ENCODE measurements at places on chromosomes 3 and 15. TPM values are rescaled to one million over a fixed set of nuclear protein-coding genes. Genes with fewer than 3 reads are reported as not detected.
A peak's percentile ranks its signal among the peaks of the same experiment; 100 is the strongest.

The GOLGA6C gene
- total RNA-seq: not detected

The EPHA6 gene
- 219 TPM for total RNA-seq

The GRAMD2A gene
- total RNA-seq: 0.47 TPM

The TNFAIP8L3 gene
- total RNA-seq: 1.9 TPM

The FGF12 gene
- 187 TPM for total RNA-seq

The MELTF gene
- total RNA-seq: 1.7 TPM

The SNRPN gene
- 175 TPM for total RNA-seq

The CXCR6 gene
- not detected for total RNA-seq

The ITIH3 gene
- total RNA-seq: 0.16 TPM

The CA12 gene
- 8.7 TPM for total RNA-seq

The TM4SF1 gene
- total RNA-seq: 18.2 TPM

The TXNRD3 gene
- 15.3 TPM for total RNA-seq

The CFAP91 gene
- total RNA-seq: 6.4 TPM

DNA sequence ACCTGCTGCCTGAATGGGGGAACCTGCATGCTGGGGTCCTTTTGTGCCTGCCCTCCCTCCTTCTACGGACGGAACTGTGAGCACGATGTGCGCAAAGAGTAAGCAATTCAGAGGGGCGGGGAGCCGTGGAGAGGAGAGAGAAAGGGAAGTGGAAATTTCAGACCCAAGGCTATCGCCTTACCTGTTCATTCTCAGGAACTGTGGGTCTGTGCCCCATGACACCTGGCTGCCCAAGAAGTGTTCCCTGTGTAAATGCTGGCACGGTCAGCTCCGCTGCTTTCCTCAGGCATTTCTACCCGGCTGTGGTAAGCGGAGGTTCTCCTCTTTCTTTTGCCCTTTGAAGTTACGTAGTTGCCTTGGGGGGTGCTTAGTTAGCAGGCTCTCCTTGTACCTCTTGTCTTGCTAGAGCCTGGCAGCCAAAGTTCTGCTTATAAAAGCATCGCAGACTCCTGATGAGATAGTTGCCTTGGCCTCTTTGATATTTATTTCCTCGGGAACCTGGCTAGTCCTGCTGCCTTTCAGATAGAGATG is 13.7 kb upstream of the LRRC2 start:
- DNase-seq: no peak

DNA sequence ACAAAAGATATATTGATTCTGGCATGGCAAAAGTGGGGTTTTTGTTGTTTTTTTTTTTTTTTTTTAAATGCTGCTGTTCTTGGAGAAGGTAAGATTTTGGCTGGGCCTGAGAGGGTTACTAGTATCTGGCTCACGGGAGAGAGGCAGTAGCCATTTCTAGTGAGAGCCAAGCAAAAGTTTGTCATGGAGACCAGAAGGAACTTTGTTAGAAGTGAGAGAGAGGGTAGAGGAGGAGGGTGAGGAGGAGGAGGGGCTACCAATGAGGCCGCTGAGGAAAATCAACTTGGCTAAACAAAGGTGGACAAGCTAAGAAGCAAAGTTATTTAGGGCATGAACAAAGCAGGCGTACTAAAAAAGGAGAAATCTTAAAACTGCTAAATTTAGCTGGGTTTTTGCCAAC is 48.9 kb upstream of the STRIT1 start:
- DNase-seq: no peak

DNA sequence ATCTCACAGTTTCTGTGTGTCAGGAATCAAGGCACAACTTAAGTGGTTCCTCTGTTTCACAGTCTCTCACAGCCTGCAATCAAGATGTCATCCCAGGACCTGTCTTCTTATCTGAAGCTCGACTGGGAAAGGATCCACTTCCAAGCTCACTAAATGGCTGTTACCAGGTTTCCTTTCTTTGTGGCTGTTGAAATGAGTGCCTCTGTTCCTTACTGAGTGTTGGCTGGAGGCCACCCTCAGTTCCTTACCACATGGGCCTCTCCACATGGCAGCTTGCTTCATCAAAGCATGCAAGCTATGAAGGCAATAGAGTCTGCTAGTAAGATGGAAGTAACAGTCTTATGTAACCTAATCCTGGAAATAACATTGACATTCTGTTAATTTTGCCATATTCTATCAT is 174.0 kb downstream of the ERC2 start:
- no peak for DNase-seq

GRCh38 chr15:39530480-39531342 is 50.2 kb upstream of the THBS1 start:
- no peak for DNase-seq

- no peak for DNase-seq
Observed at GRCh38 chr15:60814855-60815254, 335.9 kb upstream of the ICE2 start.

DNA sequence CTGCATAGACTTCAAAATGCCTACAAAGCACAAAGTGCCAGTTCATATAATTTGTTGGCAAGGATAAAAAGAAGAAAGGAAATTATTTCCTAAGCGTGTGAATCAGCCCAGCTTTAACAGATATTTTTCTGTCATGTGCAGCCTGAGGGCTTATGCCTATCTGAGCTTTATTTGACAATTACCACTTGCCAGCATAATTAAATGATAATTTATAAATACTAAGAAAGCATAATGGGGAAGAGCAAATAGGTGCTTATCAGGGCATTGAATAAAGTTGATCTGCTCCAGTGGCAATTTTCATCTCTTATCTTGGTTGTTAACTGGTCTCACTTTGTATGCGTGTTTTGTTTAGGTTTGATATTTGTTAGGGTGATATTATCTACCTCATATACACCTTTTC is 313.4 kb upstream of the DNAJC19 start:
- DNase-seq: no peak

DNA sequence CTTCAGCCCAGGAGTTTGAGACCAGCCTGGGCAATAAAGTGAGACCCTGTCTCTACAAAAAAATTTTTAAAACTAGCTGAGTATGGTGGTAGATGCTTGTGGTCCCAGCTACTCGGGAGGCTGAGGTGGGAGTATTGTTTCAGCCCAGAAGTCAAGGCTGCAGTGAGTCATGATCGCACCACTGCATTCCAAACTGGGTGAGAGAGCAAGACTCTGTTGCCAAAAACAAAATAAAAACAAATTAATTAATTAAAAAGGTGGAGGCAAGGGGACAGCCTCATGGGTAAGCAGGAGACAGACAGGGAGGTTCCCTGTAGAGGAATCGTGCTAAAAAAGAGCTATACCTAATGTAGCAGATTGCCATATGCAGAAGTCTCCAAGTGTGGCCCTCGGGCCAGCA is 12.6 kb downstream of the HAPLN3 start:
- DNase-seq: no peak

GRCh38 chr3:49792371-49793150 is 6.2 kb upstream of the IP6K1 start:
- DNase-seq: no peak

DNA sequence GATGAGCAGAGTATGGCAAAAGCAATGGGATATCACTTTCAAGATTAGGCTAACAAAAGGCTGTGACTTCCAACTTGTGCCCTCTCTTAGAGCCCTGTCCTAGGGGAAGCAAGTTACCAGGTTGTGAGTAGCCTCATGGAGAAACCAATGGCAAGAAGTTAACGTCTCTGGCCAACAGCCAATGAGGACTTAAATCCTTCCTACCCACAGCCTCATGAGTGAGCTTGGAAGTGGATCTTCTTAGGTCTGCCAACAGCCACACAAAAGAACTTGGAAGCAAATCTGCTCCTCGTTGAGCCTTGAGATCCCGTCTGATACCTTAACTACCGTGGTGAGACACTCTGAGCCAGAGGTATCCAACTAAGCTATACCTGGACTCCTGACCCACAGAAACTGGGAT is 5.7 kb downstream of the NME9 start:
- no peak for DNase-seq

- peak; percentile 64 for DNase-seq
Observed at GRCh38 chr3:52253314-52254304, 8.1 kb downstream of the PPM1M start.

DNA sequence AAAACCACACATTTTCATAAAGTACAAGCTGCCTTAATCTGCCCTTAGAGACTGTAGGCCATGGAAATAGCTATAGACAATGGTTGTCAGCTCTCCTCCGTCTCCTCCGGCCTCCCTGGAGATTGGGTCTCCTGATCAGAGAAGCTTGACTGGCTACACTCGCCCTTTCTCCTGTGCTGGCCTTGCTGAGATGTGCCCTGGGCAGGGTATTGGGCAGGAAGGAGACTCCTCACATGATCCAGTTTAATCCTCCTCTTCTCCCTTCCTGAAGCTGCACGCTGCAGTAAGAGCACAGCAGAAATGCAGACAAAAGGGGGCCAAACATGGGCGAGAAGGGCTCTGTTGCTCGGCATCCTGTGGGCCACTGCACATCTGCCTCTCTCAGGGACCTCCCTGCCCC is at the start of gene SLC24A5:
TSS of gene SLC24A5 (plus strand) at position 246 of the 400 bp plus-strand sequence. CDS start at position 301, 55 bp downstream.
- DNase-seq: no peak

DNA sequence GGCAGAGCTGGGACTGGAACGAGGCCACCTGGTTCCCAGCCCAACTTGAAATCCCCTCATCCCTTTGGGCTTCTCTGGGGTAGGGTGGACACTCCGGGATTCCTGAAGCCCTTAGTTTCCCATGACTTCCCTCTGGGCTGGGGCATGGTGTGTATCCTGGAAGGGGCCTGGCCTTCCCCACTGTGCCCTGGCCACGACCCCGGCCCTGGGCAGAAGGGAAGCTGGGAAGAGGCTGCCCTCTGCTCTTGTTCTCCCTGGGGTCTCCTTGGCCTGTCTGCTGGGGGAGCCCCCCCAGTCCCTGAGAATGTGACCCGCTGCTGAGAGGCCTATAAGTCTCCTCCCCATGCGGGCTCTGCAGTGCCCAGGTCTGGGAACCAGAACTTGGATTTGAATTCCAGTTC is 104.9 kb downstream of the LINGO1 start:
- DNase-seq: no peak

GRCh38 chr3:156680243-156680914 is 6.0 kb downstream of the TIPARP start:
- DNase-seq: no peak

- DNase-seq: no peak
Observed at GRCh38 chr3:108130701-108131474, 40.1 kb upstream of the CD47 start.

GRCh38 chr15:29457729-29458128 is 188.1 kb upstream of the NSMCE3 start:
- DNase-seq: peak; percentile 71

DNA sequence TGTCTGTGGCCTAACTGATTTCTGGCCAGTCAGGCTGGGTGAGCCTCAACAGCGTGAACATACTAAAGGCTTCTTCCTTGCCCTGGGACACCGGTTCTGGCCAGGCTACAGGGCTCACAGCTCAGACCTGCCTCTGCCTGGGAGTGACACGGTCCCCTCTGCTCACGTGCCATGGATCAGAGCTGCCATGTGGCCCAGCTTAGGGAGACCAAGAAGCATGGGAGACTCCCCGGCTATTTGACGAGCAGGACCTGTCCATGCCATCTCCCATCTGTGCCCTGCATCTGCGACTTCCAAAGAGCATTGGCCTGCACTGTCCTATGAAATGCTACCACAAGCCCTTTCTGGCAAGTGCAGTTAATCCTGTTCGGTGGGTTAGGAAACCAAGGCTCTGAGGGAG is 57.4 kb downstream of the APBA2 start:
- DNase-seq: no peak

- DNase-seq: no peak
Observed at GRCh38 chr15:39199076-39199475, 381.8 kb upstream of the THBS1 start.

- DNase-seq: no peak
Observed at GRCh38 chr3:26058901-26059321, 269.0 kb downstream of the OXSM start.

- DNase-seq: no peak
Observed at GRCh38 chr15:25090073-25090733, 135.4 kb downstream of the SNRPN start.

GRCh38 chr3:101687142-101687931 is 819 bp upstream of the RPL24 start:
- no peak for DNase-seq

DNA sequence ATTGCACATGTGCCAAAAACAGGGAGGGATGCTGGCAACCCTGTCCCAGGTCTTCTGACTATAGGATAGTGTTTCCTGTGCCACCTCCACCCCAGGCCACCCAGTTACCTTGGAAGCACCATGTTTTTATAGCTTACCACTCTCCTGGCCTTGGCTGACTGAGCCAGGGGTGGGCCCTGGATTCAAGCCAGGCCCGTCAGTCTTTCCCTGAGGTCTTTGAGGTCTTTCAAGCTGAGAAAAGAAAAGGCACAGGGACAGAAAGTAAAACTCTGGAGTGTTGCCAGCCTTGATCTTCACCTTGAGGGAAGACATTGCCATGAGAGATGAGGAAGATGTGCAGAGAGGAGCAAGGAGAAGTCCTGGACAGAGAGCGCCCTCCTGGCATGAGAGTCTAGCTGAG is 46.3 kb downstream of the SYNM start:
- DNase-seq: no peak

GRCh38 chr3:58151637-58152036 is 59.1 kb downstream of the DNASE1L3 start:
- peak; percentile 54 for DNase-seq

DNA sequence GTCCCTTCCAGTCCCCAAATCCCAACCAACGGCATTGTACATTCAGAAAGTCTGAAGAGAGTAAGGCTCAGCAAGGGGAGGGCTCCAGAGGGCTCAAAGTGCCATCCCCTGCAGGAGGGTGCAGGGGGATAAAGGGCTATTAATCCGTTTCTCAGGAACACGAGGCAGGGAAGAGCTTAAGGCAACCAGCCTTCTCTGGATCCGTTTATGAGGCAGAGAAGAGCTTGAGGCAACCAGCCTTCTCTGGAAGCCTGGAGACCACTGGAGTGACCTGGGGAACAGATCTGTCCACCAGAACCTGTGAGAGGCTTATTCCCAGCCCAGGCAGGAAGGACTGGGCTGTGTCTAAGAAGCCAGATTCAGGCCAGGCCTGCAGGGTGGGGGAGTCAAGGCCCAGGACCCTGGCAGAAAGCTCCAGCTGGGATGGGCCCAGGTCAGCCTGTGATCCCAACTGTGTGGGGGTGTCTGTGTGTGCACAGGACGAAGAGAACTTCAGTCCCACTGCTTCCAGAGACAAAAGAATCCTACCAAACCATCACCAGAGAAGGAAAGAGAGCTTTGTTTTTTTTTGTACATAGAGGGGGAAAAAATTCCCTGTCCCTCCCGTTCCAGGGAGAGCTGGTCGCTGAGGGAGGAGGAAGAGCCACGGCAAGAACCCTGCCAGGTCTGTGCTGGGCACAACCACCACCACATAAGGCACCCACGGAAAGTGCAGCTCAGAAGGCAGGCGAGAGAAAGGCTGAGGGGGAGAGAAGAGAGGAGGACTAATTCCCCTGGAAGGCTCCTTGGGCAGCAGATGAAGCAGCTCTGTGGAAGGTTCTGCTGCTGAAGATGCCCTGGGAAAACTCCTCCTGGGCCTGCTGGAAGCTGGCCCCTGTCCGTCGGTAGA is 1.6 kb upstream of the ULK3 start:
- DNase-seq: no peak

DNA sequence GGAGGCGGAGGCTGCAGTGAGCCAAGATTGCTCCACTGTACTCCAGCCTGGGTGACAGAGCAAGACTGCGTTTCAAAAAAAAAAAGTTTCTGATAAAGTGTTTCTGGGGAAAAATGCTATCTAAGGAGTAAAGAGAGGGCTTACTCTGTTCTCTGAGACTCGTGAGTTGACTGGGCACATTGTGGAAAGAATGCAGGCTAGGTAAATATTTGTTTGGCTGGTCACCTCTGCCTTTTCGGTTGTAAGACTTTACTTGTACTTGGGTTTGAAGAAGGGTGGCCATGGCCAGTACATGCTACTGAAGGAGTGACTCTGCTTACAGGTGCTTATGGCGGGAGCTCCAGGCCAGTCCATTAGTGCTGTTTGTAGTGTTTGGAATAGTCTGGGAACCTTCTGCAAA is 68.7 kb downstream of the RUBCN start:
- DNase-seq: no peak

- DNase-seq: no peak
Observed at GRCh38 chr3:191051037-191051436, 148.0 kb upstream of the OSTN start.

GRCh38 chr3:15681668-15682067 is 80.1 kb downstream of the BTD start:
- no peak for DNase-seq
